ENCODE measurements at places on chromosomes 3 and 15.

GRCh38 chr15:83475551-83475950 lies 28.4 kb downstream of the SH3GL3 start:
- DNase-seq = peak; percentile 3

- no peak for DNase-seq
Observed at GRCh38 chr3:182802413-182803390, 9.4 kb downstream of the ATP11B start.

DNA sequence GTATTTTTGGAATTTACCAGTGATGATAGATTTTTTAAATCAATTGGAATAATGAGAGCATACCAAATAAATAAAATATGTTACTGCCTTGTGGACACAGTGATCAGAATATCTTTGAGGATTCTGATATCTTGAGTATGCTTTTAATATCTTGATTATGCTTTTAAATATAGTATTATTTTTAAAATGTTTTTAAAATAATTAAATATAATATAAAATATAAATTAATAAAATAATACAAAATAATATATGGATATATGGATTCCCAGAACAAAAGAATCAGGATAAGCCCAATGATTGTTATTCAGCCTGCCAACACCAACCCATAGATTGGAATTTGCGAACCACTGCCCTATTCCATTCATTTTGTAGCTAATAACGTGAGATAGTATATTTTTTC lies 91.9 kb upstream of the MLF1 start:
- no peak for DNase-seq

DNA sequence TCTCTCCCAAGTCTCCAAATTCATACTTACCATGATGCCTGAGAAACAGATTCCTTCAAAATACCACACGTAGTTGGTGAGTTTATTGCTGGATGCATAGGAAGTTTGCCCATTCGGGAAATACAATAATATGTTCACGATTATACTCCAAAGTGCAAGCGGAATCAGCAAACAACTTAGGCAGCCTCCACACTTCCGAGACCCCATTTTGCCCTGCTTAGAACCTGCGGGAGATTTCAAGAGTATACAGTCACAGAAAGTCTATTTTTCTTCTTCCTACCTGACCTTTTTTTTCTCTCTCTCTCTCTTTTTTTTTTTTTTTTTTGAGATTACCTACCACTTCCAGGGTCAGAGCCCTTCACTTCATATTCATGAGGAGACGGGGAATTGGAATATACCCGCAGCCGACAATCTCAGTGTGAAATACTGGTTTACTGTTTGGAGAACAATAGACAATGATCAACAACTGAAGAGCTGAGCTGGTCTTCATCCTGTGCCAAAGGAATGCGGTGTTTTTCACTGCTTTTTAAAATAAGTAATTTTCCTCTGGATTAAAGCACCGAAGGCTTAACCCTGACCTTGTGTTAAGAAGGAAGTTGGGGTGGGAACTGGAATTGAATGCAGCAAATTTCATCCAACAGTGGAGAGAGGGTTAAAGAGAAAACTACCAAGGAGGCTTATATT lies at the start of gene TM4SF18:
Gene TM4SF18 (minus strand): TSS at position 461 of the 684 bp plus-strand sequence. CDS start 254 bp downstream, at position 207.
- DNase-seq = peak; percentile 18

GRCh38 chr15:80565398-80565797 lies 129.7 kb upstream of the ABHD17C start:
- no peak for DNase-seq

GRCh38 chr3:160257606-160258005 lies 32.4 kb downstream of the C3orf80 start:
- no peak for DNase-seq

- no peak for DNase-seq
Observed at GRCh38 chr3:159301961-159302360, 500.1 kb downstream of the MFSD1 start.

GRCh38 chr3:170383567-170383966 lies 26.1 kb downstream of the SKIL start:
- DNase-seq = peak; percentile 63

- DNase-seq = no peak
Observed at GRCh38 chr15:65862682-65863081, 6.6 kb upstream of the RAB11A start.

DNA sequence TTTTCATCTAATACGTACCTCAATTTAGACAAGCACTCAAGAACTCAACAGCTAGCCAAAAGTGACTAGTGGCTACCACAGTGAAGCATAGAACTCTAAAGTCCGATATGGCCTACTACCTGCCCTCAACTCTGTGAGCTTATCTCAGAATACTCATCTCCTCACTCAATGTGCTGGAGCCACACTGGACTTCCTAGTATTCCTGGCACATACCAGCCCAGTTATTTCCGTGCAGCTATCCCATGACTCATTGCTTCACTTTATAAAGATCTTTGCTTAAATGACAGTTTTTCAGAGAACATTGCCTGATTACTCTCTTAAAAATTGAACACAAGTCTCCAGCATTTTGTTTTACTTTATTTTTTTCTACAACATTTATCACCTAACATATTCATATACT lies 524.7 kb downstream of the PYDC2 start:
- no peak for DNase-seq

DNA sequence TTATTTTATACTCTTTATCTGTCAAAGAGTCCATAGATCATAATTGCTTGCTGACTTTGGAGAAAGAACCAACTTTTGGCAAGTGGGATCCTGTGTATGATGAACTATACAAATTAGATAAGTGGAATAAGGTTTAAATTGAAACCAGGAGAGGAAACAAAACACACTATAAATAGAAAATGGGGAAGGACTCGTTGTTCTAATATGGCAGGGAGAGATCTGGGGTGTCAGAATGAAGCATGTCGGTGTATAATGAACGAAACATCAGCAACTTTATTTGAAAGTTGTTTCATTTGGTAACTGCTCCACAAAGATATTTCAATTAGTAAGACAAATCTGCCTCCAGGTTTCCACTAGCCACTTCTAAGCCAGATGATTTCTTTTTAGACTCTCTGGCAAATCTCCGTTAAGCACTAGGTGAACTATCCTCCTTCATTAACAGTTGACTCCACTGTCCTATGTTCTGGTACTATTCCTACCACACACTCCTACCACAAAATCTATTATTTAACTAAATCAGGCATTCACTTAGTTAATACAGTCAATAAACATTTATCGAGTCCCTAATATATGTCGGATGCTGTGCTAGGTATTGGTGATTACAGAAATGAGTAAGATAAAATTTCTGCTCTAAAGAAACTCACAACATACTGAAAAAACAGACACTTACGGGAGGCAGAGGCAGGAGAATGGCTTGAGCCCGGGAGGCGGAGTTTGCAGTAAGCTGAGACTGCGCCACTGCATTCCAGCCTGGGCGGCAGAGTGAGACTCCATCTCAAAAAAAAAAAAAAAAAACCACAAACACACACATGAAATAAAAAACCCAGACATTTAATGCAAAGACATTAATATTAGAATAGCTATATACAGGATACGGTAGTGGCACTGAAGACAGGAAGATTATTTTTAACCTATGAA lies 20.1 kb downstream of the SLC15A2 start:
- DNase-seq = no peak

- DNase-seq = no peak
Observed at GRCh38 chr3:71226565-71227269, 356.8 kb downstream of the FOXP1 start.

- peak; percentile 7 for DNase-seq
Observed at GRCh38 chr3:15055019-15055557, 10.0 kb downstream of the MRPS25 start.

GRCh38 chr15:63040954-63041353 lies 1.6 kb upstream of the TPM1 start:
- DNase-seq = no peak

GRCh38 chr15:50024281-50024680 lies 94.8 kb downstream of the ATP8B4 start:
- peak; percentile 30 for DNase-seq

- DNase-seq = no peak
Observed at GRCh38 chr3:187063286-187064121, 75.8 kb downstream of the RPL39L start.

DNA sequence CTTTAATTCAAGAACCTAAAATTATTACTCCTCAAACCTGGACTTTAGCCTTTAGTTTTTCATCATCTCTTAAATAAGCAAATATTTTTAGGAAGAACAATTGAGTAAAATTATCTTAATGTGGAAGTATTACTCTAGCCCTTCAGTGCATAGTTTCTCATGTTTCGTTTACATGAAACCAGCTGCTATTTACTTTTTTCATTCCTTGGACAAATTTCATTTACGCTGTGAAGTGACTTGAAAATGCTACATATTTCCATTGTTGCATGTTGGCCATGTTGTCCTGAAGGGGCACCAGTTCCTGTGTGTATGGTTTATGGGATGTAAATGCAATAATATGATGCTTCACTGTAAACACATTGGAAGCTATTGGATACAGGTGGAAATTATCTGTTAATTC lies 49.9 kb downstream of the SLC25A26 start:
- peak; percentile 56 for DNase-seq

DNA sequence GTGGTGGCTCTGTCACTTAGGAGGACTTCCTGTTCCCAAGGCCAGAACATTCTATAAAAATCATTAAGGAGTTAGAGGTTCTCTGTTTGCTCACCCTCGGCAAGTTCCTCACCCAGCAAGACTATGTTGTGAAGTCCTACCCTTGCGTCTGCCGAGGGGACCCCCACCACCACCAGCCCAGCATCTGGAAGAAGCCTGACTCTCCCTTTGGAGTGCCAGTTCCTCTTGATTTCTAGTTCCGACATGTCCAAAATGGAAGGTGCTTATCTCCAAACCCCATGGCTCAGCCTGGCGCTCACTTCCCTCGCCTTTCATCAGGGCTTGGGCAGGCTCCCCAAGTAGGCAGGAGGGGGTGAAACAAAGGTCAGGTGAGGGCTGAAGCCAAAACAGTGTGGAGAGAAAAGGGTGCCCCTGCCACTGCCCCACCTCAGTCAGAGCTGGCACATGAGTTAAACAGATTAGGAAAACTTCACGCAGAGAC lies 41.0 kb downstream of the BHLHE40 start:
- no peak for DNase-seq

GRCh38 chr3:65660000-65660598 lies 378.6 kb downstream of the MAGI1 start:
- DNase-seq = no peak

DNA sequence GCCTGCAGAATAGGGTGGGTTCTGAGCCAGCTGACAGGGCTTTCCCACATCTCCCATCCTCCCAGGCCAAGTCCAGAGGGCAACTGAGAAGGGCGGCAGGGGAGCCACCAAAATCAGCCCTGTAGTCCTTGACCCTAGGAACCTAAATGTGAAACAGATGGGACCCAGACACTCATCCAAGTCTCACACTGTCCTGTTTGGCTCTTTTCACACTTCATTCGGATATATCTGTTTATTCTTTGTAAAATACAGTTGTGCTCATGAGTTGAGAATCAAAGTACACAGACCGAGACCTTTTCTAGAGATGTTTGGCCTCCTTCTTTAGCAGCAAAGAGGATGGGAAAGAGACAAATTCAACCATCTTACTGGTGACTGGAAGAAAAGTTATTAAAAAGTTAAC lies 348.4 kb downstream of the MECOM start:
- no peak for DNase-seq

DNA sequence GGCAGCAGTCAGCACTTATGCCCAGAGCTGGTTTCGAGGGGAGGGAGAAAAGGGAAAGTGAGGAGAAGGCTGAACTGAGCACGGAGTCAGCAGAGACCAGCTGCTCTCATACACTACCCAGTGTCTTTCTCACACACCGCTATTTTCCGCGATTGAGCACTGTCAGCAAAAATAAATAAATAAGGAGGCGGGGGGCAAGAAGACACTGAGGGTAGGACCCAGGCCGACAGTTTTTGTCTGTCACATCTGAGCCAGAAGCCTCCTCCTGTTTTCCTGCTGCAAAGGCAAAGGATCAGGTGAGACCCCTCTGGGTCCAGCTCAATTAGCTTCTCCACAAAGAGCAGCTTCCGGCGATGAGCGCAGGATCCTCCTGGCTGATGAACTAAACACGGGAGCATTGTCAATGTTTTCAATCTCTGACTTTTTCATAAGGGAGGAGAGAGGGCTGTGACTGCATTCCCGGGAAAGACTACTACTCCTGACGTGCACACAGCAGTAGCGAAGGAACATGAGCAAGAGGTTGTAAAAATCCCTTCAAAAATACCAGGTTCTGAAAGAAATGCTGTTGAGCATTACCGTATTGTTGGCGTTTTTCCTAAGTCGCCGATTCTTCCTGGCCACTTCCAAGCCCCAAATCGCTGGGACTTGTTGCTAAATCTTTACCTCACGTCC lies 1.3 kb downstream of the FRMD5 start:
- peak; percentile 54 for DNase-seq

- peak; percentile 33 for DNase-seq
Observed at GRCh38 chr3:24160424-24161095, 215.5 kb downstream of the NR1D2 start.

DNA sequence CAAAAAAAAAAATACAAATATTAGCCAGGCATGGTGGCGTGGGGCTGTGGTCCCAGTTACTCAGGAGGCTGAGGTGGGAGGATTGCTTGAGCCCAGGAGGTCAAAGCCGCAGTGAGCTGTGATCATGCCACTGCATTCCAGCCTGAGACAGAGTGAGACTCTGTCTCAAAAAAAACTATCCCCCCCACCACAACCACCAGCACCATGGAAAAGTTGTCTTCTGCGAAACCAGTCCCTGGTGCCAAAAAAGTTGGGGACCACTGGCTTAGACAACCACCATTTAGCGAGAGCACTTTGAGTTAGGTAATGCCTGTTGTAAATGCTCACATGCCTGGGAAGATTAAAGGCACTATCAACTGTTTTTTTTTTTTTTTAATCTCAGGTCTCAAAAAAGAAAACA lies 15.4 kb downstream of the ARHGAP31 start:
- DNase-seq = no peak

- peak; percentile 68 for DNase-seq
Observed at GRCh38 chr15:48177383-48177765, 721 bp downstream of the MYEF2 start.

- peak; percentile 21 for DNase-seq
Observed at GRCh38 chr3:17678116-17678741, 64.2 kb downstream of the TBC1D5 start.

GRCh38 chr3:98577178-98577895 lies 16.1 kb downstream of the CPOX start:
- peak; percentile 5 for DNase-seq

DNA sequence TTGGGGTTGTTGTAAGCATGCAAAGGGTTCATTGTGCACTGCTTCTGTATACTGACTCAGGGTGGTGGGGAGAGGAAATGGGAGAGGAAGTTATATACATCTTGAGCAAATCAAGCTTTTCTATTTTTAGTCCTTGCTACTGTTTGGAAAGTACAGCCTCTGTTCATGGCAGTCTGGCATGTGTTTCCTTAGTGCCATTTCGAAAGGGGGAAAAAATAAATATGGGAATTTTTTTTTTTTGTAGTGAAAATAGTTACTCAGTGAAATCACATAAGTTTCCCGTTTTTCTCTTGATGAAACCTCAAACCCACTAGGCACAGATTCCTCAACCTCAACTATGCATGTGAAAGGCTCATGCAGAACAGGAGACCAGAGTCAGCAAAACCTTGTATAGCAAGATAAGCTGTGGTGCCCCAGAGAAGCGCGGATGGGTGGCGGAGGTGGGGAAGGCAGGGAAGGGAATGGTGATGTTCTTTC lies 353.3 kb downstream of the LPP start:
- DNase-seq = peak; percentile 92
